GOT3 (cell line): ENCODE measurements at places on chromosomes 1 and 21.

DNA sequence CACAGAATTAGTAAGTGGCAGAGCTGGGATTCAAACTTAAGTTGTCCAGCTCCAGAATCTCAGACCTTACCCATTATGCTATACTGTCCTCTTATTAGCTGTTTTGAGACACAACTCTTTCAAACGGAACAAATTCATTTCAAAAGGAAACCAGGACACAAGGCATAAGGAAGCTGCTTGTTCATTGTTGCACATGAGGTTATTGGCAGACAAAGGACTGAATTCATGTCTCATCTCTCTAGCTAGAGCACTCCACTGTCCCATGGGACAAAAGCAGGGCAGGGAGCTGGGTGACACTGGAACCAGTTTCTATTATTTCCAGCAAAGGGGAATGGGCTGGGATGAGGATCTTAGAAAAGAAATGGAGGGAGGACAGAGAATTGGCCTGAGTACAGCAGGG lies 26.4 kb downstream of the CHI3L2 start:
- no peak for DNase-seq

DNA sequence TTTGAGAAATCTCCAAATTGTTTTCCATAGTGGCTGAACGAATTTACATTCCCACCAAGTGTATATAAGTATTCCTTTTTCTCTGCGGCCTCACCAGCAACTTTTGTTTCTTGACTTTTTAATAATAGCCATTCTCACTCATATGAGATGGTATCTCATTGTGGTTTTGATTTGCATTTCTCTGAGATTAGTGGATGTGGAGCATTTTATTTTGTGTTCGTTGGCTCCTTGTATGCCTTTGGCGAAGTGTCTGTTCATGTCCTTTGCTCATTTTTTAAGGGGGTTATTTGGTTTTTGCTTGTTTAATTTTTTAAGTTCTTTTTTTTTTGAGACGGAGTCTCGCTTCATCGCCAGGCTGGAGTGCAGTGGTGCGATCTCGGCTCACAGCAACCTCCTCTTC lies 45.1 kb upstream of the MPC2 start:
- no peak for DNase-seq

GRCh38 chr1:86296305-86297205 lies 99.6 kb downstream of the ODF2L start:
- no peak for DNase-seq

GRCh38 chr1:226443439-226443838 lies 35.5 kb upstream of the PARP1 start:
- DNase-seq, result no peak

DNA sequence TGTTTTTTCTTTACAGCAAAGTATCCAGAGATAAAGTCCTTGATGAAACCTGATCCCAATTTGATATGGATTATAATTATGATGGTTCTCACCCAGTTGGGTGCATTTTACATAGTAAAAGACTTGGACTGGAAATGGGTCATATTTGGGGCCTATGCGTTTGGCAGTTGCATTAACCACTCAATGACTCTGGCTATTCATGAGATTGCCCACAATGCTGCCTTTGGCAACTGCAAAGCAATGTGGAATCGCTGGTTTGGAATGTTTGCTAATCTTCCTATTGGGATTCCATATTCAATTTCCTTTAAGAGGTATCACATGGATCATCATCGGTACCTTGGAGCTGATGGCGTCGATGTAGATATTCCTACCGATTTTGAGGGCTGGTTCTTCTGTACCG lies 6.5 kb downstream of the DEGS1 start:
- no peak for DNase-seq

DNA sequence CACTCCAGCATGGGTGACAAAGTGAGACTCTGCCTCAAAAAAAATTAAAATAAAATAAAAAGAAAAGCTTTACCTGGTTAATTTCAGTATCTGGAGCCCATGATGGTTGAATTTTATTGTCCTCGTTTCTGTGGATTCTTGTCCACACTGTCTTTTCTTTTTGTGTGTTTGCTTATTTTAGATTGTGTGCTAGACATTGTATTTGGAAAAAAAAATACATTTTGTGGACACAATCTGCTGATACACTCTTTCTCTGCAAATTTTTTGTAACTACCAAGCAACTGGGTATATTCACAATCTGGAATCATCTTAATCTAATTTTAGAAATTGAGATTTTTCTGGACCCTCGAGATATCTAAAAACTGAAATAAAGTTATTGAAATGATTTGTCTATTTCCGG lies 41.6 kb upstream of the PDE9A start:
- no peak for DNase-seq

GRCh38 chr1:225253173-225253572 lies 174.7 kb downstream of the LBR start:
- DNase-seq, result no peak

- no peak for DNase-seq
These were observed 18.3 kb upstream of the PRSS38 start for GRCh38 chr1:227797144-227797543.

GRCh38 chr21:42142141-42142540 lies 71.0 kb downstream of the UMODL1 start:
- DNase-seq, result no peak

DNA sequence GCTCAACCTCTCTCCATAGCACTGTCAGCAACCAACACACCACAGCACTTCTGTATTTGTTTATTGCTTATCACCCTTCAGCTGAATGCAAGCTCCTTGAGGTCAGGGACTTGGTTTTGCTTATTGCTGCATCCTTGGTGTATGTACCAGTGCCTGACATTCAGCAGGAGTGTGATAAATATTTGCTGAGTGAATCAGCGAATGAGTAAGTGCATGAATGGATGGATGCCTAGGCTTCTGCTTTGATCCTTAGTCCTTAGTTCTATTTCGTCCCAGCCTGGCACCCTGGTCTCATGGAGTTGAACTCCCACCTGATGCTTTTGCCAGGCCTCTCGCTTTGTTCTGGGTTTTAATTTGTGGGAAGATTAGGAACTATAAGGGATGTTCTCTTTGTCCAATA lies 88.2 kb downstream of the ZSCAN20 start:
- no peak for DNase-seq
